ENCODE measurements at places on chromosomes 3 and 15.
A peak's percentile ranks its signal among the peaks of the same experiment; 100 is the strongest.

GRCh38 chr15:66997212-66997611, 68.2 kb upstream of the SMAD3 start:
- no peak for DNase-seq

DNA sequence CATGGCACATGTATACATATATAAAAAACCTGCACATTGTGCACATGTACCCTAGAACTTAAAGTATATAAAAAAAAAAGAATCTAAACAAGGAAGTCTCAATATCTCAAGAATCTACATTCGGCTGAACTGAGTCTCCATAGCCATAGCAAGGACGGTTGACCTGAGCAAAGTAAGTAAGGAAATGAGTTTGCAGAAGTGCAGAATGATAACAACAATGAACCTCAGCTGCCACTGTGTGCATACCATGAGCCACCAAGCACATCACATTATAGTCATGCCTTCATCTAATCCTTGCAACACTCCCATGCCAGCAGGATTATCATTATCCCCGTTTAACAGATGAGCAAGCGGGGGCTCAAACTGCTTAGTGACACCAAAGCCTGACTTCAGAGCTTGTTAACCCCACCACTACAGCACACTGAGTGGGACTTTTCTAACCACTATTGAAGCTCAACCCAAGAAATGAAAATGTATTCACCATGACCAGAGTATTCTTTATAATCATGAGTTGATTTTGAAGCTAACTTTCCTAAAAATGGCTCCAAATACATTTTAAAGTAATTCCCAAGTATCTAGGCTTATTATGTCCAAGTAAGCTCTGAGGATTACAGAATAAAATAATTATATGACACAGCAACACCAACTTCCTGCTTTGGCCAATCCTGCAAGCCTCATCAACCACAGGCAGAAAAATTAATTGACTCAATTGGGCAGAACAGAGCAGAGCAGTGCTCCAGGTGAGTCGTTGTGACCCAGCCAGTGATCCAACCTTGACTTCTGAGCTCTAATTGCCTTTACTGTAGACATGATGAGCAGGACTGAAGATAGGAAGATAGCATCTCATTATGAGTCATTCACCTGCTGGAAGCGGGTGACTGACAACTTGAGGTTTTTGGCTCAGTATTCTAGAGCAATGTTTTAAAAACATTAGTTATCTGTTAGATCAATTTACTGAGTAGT, 47.3 kb upstream of the IL12A start:
- no peak for DNase-seq

GRCh38 chr3:46416125-46416810, 9.2 kb downstream of the CCRL2 start:
- DNase-seq = no peak

DNA sequence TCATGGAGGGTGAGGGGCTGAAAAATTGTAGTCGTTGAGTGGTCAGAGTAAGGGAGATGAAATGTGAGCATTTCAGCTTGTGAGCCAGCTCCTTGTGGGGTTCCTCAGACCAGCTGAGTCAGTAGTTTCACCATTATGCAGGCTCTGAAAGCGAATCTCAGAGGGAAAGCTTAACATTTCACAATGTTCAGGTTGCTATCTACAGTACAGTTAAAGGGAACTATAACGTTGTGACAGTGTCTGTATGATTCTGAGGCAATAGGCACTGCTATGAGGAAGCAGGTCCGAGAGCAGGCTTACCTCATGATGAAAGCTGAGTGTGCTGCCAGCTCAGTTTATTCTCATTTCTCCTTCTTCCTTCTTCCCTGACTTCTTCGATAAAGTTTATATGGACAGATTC, 469.6 kb downstream of the EDEM1 start:
- DNase-seq = no peak

GRCh38 chr3:89368846-89369245, 261.4 kb downstream of the EPHA3 start:
- no peak for DNase-seq

DNA sequence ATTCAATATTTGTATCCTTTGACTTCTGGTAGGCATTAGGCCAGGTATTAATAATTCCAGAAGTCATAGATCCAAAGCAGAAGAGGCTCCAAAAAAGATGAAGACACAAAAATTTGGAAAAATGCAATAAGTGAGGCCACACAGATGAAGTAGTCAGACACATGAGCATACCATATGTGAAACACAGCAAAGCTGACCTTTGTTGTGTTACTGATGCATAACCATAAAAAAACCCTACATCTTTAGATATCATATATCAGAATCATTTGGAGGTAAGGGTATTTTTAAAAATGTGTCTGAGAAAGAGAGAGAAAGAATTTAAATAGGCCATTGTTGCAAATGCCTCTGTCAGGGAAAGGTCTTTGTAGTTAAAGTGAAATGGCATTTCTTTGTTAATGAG, 314.9 kb downstream of the SLC9A9 start:
- DNase-seq = no peak

GRCh38 chr15:87962428-87962827, 294.1 kb downstream of the NTRK3 start:
- no peak for DNase-seq

DNA sequence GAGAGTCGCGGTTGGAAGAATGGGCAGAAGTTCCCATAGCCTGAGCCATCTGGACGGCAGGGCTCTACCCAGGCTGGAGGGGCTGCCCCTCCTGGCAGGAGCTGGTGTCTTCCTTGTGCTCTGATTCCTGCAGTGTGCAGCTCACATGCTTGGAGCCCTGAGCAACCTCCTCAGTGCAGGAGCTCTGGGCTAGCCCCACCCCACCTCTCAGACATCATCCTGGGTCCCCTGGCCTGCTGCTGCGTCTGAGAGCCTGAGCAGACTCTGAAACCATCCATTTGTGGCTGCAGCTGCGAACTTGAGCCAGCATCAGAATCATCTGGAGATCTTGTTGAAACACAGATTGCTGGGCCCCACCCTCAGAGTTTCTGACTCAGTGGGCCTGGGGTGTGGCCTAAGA, 42.8 kb downstream of the POMGNT2 start:
- no peak for DNase-seq

GRCh38 chr3:112963683-112964082, 11.2 kb downstream of the CD200R1 start:
- DNase-seq = no peak

GRCh38 chr3:113070681-113071113, 79.9 kb downstream of the GTPBP8 start:
- no peak for DNase-seq

GRCh38 chr3:14719006-14719405, 44.1 kb downstream of the C3orf20 start:
- DNase-seq = no peak

GRCh38 chr3:42001777-42002176, 39.9 kb upstream of the ULK4 start:
- no peak for DNase-seq

- DNase-seq = no peak
Observed at GRCh38 chr15:88401251-88401995, 65.8 kb downstream of the MRPL46 start.

DNA sequence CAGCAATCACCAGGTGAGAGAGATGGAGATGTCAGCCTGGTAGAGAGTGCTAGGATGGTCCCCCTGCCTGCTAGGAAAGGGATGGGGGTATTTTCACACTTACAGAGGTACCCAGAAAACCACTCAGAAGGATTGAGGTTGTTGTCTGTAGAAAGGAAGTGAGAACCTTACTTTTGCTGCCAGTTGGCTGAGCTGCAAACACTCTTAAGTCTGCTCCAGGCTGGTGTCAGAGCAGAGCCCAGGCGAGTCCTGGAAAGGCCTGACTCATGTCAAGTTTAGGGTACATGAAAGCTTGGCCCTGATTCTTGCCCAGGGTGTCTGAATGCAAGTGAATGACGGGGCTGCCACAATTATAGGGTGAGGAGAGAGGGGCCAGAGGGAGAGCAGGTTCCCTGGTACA, 214.5 kb upstream of the TRIM42 start:
- no peak for DNase-seq

DNA sequence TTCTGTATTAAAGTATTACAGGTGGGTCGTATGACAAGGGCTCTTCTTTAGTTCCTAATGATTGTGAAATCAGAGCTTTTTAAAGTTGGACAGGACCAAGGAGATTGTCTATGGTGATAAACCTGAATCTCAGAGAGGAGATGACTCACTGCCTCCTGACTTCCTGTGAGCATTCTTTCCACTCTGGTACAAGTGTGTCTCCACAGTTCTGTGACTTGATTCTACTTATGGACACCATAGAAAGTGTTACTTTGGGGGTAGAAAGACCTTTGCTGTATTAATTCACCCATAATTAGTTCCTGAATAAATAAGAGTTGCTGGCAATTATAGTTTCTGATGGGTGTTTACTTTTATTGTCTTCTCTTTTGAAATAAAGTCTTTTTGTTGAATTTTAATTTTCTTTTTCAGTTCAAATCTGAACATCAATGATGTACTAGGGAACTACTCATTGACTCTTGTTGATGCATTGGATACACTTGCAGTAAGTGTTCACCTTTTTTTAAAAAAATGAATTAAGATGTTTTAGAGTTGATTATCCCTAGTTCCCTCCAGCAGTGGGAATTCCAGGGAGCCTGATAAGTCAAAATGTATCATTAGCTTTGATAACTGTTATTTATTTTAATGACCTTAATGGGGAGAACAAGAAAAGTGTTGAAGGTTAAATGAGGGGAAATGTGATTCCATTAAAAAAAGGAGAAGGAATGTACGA, 7.4 kb downstream of the EDEM1 start:
- no peak for DNase-seq

DNA sequence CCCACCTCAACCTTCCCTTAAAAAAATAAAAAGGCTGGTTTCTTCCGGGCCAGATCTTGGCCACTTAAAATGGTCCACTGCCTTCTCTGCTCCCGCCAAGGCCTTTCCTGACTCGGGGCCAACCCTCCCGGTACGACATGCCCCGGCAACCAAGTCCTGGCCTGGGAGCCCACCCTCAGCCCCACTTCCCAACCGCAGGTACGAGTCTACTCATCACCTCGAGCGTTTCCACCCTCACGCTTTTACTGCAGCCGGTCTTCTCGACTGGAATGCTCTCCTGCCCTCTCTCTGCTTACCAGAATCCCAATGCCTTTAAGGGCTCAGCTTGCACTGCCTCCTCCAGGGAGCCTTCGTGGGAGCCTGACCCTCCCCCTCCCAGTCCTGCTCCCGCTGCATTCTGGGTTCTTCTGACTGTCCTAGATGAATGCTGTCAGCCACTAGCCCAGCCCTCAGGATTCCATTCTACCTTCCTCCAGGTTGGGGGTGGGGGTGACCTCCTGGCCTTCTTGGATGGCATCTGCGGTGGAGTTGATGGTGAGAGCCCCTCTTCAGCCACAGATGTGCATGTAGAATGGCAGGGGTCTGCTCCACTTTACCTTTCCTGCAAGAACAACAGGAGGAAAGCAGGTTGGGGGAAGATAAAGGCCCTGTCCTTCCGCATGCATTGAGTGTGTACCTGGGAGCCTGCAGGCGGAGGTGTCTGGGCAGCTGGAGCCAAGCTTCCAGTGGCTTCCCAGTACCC, 1.1 kb upstream of the CSRNP1 start:
- DNase-seq = no peak

DNA sequence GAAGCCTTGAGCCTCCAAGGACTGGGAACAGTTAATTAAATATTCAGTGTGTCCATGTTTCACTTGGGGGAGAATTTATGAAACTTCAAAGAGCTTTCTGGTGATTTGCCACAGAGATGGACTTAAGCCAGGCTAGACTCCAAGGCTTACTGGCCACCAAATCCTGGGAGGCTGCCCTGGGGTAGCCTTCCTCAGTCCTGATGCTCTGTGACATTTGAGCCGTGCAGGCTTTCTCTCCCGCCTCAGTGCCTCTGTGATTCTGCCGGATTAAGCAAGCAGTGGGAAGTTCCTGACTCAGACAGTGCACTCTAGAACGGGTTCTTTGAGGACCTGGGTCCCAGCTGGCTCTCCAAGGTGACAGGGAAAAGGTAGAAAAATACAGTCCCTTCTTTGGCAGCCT, 314.7 kb upstream of the ICE2 start:
- no peak for DNase-seq

GRCh38 chr3:101635954-101636798, 40.8 kb downstream of the ZBTB11 start:
- peak; percentile 72 for DNase-seq

- no peak for DNase-seq
Observed at GRCh38 chr3:175447521-175447920, 588.4 kb downstream of the NAALADL2 start.

DNA sequence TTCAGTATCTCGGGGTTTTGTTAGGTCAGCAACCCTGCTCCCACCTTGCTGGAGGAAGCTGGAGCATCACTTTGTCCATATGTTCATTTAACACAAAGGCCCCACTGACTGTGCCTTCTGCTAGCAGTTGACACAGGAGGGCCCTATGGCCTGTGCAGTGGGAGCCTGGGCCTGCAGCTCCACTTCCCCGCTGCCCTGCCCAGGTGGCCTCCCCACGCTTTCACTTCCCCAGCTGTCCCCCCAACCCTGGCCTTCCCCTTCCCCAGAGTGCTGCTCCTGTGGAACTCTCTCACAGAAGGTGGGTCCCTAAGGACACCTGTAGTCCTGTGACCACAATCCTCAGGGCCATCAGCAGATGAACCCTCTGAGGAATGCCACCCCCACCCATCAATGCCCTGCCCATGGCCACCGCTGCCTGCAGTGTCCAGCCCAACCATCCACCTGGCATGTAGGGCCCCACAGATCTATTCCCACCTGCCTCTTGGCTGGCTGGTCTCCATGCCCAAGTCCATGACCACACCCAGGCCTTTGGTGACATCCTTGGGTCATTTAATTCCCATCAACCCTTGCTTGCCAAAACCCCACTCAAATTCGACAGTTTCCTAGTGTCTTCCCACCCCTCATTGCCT, 13.5 kb downstream of the TBC1D21 start:
- no peak for DNase-seq

GRCh38 chr3:116707531-116707930, 2.0 kb upstream of the TUSC7 start:
- no peak for DNase-seq

GRCh38 chr3:107543666-107544065, 20.9 kb downstream of the BBX start:
- no peak for DNase-seq

- no peak for DNase-seq
Observed at GRCh38 chr15:44550256-44550655, 13.3 kb downstream of the EIF3J start.

GRCh38 chr15:32722136-32722535, 4.3 kb downstream of the GREM1 start:
- DNase-seq = no peak

GRCh38 chr3:194103983-194104751, 31.8 kb upstream of the HES1 start:
- no peak for DNase-seq

- no peak for DNase-seq
Observed at GRCh38 chr15:44319385-44319784, 30.9 kb downstream of the GOLM2 start.

- DNase-seq = no peak
Observed at GRCh38 chr3:167162083-167162482, 218.0 kb downstream of the ZBBX start.

DNA sequence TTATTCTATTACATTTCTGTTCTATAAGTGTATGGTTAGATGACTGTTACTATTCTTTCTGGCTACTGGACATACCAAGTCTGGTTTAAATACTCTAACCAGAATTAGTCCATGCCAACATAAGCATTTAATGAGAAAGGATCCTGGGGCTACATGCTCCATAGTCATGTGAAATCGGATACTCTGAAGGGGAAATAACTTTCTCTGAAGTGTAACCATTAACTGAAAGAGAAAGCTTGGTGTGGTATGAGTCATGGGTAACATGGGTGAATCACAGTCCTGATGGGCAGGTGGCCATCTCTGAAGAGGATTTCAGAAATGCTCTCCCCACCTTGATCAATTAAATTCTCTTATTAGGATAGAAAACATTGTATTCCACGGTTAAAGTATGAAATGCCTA, 69.4 kb downstream of the FHIT start:
- no peak for DNase-seq

GRCh38 chr3:177642804-177643125, 445.5 kb upstream of the TBL1XR1 start:
- no peak for DNase-seq

Measured in activated T-cell treated with anti-CD3 and anti-CD28 coated beads, Interleukin-2, amount 50 U/mL, for 24 hours (primary cell).